NCI-H748 treated with DMSO at 0.1 percent for 48 hours (cell line): ENCODE measurements at places on chromosomes 1 and 21.

DNA sequence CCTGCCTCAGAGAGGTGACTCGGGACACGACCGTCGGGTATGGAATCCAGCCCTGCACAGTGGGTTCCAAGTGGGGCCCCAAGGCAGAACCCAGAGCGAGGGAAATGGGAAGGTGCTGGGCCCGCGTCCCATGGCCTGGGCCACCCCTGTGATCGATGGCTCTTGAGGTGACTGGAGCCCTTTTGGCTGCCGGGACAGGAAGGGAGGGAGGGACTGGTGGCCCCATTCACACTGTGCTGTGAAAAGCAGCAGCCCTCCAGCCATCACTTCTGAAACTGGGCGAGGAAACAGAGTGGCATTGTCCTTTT lies 110.4 kb upstream of the IFFO2 start:
- no peak for DNase-seq

GRCh38 chr1:47161298-47162040 lies 24.2 kb downstream of the CYP4A22 start:
- DNase-seq: no peak

- DNase-seq: no peak
Measured at GRCh38 chr21:36813052-36813451, 114.1 kb downstream of the SIM2 start.

DNA sequence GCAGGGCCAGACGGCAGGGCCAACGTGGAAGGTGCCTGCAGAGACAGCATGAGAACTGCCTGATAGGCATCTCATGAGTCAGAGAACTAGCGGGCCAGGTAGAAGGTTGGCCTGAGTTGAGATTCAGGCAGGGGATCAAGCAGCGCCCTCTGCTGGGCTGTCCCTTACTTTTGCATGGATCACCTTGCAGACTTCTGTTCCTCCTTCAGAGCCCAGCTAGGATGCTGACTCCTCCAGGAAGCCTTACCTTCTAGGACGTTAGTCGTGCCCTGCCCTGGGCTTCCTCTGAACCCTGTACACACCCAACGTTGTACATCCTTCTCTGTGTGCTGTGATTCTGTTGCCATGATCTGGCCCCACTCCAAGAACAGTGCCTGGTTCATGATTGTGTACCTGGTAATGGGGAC lies 231.3 kb upstream of the VAMP3 start:
- peak; percentile 41 for DNase-seq

- no peak for DNase-seq
Measured at GRCh38 chr1:64895500-64895899, 70.8 kb downstream of the JAK1 start.

DNA sequence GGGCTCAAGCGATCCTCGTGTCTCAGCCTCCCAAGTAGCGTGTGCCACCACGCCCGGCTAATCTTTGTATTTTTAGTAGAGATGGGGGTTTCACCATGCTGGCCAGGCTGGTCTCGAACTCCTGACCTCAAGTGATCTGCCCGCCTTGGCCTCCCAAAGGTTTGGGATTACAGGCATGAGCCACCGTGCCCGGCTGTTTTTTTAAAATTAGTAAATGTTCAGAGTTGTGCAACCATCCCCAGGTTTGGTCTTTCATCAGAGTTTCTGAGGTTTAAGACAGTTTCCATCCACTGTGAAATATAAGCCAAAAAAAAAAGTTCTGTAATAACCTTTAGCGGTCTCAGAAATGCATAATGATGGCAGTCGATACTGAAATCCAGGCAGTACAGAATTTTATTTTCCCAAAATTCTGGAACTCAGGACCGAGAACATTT lies 550 bp upstream of the SYT11 start:
- no peak for DNase-seq

DNA sequence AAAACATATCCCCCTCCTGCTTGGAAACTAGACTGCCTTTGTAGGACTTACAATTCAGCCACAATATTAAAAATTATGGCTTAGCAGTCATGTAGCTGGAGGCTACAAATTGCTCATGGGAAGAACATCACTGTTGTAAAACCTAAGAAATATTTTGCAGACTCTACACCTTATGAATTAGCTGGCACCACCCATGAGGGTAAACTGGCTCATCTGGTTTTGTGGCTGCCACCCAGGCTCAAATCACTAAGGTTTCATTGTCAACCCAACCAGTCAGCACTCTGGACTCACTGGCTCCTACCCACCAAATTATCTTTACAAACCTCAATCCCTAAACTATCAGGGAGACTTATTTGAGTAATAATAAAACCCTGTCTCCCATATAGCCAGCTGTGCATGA lies 100.7 kb upstream of the OLFM3 start:
- peak; percentile 19 for DNase-seq

- no peak for DNase-seq
Measured at GRCh38 chr1:110309139-110309538, 30.0 kb upstream of the RBM15 start.

DNA sequence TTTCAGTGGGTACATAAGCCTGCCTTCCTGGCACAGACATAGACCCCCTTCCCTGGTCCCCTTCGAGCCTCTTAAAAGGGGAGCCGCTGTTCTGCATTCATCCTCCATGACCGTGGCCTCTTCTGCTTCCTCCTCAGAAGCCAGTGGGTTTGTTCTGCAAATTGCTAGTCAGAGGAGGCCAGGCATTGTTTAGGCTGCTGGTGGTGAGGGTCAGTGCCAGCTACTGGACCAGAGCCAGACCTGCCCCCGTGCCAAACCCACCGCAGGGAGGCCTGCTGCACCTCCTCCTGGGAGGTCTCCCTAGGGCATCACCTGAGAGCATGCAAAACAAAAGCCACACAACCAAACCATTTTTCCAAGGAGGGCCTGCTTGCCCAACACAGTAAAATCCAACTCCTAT lies 178.4 kb downstream of the MIS18A start:
- DNase-seq: no peak

GRCh38 chr1:45864167-45865106 lies 61.0 kb downstream of the MAST2 start:
- DNase-seq: peak; percentile 49

- no peak for DNase-seq
Measured at GRCh38 chr1:39392851-39393573, 98.4 kb upstream of the BMP8A start.

DNA sequence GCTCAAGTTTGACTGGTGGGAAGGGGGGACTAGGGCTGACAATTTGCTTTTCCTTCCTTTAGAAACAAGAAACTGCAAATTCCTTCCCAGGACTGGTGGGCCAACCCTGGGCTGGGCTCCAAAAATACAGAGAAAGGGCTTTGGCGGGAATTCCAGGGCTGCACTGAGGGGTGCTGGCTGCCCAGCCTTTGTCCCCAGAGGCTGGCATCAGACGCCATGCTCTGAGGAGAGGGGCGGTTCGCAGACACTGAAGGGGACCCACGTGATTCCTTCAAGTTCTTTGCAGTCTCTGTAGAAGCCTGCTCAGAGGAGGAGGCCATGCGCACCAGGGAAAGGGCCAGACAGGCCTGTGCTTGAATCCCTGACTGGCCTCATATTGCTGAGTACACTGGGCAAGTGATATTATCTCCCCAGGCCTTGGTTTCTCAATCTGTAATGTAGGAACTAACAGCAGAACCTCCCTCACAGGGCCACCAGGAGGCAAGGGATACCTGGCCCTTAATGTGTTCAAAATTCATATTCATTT lies 119.5 kb downstream of the EPHB2 start:
- no peak for DNase-seq

DNA sequence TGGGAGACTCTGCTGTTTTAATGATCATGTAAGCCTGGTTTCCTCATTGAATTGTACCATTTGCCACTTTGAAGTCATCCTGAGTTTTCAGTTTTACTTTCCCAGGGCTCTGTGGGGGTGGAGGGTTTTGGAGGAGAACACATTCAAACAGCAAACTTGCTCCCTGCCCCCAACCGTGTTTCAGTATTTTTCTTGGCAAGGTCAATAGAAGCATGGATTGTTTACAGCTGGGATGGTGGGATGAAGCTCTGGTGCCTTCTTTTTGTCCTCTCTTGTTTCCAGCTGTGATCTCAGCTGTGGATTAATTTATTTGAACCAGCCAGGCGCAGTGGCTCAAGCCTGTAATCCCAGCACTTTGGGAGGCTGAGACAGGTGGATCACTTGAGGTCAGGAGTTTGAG lies 54.3 kb upstream of the SERBP1 start:
- peak; percentile 21 for DNase-seq

GRCh38 chr1:168081373-168082007 lies 55.2 kb downstream of the GPR161 start:
- no peak for DNase-seq
